G401 (cell line): ENCODE measurements at places on chromosomes 11 and 22.

DNA sequence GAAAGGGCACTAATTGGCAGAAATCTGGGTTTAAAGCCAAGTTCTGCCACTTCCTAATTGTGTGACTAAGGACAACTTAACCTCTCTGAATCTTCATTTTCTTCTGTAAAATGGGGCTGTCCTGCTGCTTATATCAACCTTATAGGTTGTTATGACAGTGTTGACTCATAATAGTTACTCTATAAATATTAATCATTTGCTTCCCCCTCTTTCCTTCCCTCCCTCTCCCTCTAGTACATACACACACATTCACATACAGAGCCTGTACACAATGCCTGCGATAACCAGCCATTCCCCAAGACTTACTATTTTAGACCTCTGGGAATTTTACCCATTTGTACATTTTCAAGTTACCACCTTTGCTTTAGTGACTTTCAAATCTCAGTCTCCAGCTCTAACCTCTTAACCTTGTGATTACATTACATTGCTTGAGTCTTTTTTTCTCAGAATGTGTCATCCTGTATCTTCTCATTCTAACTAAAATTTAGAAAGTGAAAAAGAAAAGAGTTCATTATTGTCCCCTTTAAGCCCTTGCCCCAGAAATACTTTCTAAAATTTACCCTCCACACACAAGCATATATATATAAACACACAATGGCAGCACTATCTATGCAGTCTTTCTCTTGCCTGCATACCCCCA, 31.9 kb downstream of the GDPD4 start:
- DNase-seq, result no peak

DNA sequence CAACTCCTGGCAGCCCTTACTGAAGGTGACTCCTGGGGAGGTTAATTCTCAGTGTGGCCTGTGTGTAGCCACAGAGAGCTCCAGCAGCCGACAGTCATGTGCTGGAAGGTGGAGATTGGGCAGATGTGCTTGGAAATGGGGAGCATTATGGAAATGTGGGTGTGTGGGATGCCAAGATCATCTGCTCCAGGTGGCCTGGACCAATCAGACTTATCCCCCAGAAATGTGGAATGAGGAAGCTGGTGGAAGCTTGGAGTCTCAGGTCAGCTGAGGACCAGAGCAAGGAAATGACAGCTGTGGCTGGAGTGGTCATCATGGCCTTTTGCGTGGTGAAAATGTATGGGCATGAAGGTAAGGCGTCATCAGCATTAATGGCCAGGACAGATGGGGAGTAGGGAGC, 234.0 kb downstream of the MIAT start:
- DNase-seq, result no peak

GRCh38 chr11:65814986-65815565, 18.7 kb upstream of the SNX32 start:
- DNase-seq, result no peak

GRCh38 chr11:17744151-17744940, 9.8 kb downstream of the KCNC1 start:
- DNase-seq, result peak; percentile 71
